NCI-H69 (cell line): ENCODE measurements at places on chromosomes 3 and 15.

DNA sequence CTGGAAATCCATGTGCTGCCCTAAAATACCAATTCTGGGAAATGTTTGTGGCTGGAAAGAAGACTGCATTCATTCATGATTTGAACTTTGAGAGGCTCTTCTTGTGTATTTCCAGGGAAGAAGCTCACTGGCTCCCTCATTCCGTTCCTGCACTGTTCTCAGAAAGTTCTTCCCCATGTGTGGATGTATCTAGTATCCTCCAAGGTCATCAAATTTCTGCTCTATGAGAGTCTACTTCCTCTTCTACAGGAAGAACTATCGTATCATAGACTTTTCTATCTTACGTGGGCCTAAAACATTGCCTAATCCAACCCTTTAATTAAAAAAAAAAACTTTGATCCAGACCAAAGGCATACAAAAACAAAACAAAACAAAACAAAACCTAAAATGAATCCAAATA, 2.9 kb downstream of the CCR3 start:
- DNase-seq, result no peak

DNA sequence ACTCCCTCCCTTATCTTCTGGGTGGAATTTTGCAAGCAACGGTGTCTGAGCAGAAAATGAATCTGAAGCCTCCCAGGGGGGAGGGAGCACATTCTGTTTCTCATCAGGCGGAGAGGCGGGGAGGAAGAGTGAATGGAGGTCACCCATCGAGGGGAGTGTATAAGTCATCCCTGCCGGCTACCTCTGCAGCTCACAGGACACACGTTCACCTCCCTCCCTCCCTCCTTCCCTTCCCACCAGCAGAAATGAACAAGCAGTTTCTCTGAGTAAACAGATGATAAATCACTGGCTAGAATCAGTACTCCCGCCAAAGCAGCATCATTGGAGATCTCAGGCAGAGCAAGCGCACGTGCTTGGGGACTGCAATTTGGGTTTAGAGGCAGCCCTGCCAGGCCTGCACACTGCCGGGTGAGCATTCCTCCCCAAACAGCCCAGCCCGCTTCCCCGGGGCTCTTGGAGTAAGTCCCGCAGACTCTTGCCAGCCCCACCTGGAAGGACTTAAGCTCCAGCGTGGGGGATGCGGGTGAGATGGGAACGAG, 38.3 kb downstream of the CPN2 start:
- peak; percentile 92 for DNase-seq

- DNase-seq, result no peak
These were observed 199.6 kb upstream of the CHRM5 start for GRCh38 chr15:33768670-33769190.

DNA sequence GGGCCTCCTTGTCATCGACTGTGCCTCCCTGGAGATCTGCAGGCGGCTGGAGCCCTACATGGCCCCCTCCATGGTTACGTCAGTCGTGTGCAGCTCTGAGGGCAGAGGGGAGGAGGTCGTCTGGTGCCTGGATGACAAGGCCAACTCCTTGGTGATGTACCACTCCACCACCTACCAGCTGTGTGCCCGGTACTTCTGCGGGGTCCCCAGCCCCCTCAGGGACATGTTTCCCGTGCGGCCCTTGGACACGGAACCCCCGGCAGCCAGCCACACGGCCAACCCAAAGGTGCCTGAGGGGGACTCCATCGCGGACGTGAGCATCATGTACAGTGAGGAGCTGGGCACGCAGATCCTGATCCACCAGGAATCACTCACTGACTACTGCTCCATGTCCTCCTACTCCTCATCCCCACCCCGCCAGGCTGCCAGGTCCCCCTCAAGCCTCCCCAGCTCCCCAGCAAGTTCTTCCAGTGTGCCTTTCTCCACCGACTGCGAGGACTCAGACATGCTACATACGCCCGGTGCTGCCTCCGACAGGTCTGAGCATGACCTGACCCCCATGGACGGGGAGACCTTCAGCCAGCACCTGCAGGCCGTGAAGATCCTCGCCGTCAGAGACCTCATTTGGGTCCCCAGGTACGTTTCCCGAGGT, 146.5 kb downstream of the LRRK1 start:
- DNase-seq, result no peak

DNA sequence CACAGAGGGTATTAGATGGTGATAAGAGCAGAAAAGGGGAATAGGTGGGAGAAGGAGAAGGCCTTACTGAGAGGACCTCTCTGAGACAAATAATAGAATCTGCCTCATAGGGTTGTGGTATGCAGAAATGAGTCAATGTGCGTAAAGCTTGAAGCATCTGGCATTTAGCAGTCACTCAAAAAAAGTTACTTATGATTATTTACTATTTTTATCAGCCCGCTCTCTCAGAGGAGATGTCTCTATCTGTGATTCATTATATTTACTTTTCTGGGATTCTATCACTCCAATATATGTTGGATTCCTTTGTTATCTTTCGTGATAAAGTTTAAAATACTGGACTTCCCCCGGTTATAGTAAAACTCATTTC, 4.6 kb upstream of the TM4SF1 start:
- DNase-seq, result no peak

- no peak for DNase-seq
These were observed 5.9 kb downstream of the CASR start for GRCh38 chr3:122189357-122189756.

GRCh38 chr3:22942981-22943380, 260.1 kb upstream of the UBE2E2 start:
- DNase-seq, result no peak

GRCh38 chr15:85002517-85002916, 20.9 kb downstream of the PDE8A start:
- DNase-seq, result no peak

GRCh38 chr3:11510356-11510755, 133.4 kb downstream of the VGLL4 start:
- DNase-seq, result peak; percentile 68

DNA sequence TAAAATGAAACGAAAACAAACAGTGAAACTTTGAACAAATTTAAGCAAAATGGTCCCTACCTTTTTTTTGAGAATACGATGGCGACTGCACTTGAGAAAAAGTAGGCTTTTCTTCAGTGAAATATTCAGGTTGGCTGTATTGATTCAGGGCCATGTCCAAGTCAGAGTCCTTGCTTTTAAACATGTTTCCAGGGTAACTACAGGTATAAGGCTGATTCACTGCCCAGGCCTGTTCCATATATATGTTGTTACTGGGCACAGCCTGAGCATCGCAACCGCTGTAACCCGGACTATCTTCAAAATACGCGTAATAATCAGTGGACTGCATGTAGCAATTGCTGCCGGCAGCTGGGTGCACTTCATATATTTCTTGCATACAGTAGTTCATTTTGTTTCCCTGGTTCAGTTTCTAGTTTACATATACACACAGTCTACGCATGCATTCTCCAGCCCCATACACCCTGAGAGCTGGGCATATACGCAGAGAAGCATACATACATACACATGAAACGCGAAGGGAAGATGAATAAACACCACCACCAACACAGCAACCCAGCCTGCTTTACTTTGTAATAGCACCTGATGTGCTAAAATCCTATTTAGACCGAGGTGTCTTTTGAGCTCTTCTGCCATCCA, 220.0 kb downstream of the NR1D2 start:
- no peak for DNase-seq

DNA sequence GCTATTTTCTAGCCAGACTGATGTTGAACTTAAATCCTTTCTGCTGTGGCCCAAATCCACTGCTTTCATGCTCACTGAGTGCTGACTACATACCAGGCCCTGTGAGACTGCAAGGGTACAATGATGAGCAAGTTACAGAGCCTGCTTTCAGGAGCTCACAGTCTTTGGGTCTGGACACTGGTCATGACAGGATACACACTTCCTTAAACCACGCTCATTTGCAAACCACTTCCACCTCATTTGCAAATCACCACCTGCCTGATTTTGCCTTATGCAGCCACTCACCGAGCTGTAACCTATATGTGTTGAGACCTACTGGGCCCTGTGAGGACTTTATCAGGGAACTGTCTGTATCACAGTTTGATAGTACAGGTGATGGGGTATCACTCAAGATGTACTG, 50.2 kb upstream of the LRRC58 start:
- no peak for DNase-seq

- no peak for DNase-seq
These were observed 179.6 kb downstream of the EPHB1 start for GRCh38 chr3:134974624-134975023.
